ENCODE measurements at places on chromosomes 2 and 18. TPM values are rescaled to one million over a fixed set of nuclear protein-coding genes. Genes with fewer than 3 reads are reported as not detected.

DNA sequence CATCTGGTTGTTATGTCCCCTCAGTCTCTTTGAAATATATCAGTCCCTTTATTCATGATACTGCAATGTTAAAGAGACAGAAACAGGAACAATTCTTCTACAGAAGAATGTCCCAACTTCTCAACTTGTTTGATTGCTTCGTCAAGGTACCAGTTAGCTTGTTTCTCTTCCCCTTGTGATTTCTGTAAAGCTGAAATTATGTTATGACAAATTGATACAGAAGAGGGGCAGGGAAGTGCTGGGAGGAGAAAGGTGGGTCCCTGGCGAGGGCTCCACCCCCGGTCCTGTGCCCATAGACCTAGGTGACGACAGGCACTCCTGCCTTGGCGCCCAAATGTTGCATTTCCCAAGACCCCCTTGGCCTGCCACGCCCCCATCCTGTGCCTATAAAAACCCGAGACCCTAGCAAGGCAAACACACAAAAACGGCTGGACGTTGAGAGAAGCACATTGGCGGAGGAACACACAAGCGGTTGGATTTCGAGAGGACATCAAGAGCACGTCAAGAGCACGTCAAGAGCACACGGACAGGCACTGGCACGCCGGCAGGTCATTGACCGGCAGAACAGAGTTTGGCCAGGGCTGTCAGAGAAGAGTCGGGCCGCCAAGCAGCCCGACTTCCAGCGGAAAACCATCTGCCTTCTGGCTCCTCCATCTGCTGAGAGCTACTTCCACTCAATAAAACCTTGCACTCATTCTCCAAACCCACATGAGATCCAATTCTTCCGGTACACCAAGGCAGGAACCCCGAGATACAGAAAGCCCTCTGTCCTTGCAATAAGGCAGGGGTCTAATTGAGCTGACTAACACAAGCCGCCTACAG, 11.5 kb upstream of the RTN4 start:
- no peak for DNase-seq

DNA sequence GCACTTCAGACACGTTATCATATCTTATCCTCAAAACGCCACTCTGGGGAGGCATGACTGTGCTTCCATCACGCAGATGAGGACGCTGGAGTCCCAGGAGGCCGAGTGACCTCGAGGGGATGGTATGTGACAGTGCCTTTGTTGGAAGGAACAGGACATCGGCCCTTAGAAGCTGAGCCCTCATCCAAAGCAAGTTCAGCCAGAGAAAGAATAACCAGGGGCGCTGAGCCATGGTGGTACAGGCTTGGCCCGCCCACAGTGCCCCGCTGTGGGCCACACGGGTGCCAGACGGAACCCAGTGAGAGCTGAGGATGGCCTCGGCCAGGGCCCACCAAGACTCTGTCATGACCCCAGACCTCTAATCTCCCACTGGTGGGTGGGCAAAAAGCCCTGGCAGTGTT, 31.3 kb downstream of the HS1BP3 start:
- DNase-seq, result no peak

Gene NT5C1B
- total RNA-seq, result not detected

DNA sequence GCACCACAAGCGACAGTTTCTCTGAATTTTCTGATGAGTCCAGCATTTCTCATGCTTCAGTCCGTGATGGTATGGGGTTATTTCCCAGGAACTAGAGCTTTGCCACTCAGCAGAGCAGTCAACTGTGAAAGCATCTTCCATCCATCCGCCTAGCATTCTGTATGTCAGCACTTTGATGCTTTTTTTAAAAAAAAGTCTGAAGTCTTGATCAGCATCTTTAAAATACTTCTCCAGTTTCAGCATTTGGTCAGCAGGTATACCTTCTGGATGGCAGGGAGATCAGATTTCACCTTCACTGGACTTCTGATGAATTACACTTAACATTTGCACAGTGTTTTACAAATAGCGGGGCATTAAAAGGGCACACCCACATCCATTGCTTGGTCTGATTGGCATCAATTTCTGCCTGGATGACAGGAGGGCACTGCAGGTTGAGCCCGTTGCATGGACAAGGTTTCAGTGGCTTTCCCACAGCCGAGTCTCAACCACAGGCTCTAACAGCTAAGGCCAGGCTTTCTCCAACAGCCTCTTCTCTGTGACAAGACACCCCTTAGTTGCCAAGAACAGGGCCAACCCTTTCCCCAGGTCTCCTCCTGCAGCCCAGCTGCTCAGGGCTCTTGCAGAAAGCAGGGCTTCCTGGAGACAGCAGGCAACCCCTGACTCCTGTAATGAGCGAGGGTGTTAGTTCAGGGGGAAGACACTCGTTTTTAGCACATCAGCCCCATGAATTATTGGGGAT, 54.0 kb downstream of the EMILIN2 start:
- no peak for DNase-seq

DNA sequence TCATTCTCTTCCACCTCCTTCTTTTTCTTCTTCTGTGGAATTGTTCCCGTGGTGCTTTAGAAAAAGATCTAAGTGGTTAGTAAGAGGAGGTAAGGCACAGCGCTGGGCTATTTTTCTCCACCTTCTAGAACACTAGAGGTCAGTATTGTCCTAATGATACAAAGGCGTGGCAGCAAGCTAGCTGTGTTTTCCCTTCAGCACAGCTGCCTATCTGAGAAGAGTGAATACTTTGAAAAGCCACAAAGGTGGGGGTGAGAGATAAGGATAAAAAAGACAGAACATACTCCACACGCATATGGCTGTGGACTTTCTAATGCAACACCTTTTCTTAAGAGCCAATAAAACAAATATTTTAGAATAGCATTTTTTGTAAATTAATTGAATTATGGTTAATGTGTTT, 2.1 kb downstream of the CNTNAP5 start:
- peak; percentile 66 for DNase-seq

Gene IGFBP2
- 848 TPM for total RNA-seq

Gene CACNB4
- total RNA-seq, result 0.83 TPM

DNA sequence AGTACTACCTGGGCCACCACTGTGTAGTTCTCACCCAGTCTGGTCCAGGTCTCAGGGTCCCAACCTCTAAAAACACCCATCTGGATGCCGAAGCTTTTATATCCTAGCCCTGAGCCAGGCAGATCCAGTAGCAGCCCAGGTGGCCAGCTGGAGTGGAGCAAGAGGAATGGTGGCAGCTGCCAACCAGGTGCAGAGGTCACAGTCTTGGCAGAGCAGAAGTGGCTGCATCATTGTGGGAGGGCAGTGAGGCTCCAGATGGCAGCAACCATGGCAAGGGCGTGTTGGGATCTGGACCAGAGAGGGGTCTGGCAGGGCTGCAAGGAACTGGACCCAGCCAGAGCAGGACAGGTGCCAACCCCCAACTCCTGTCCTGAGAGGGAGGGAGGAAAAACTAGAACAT, 72.2 kb upstream of the AGAP1 start:
- no peak for DNase-seq

Gene PLEK
- total RNA-seq, result not detected

GRCh38 chr2:189370719-189371118, 70.6 kb upstream of the WDR75 start:
- DNase-seq, result no peak

Gene NEB
- total RNA-seq, result 0.14 TPM

DNA sequence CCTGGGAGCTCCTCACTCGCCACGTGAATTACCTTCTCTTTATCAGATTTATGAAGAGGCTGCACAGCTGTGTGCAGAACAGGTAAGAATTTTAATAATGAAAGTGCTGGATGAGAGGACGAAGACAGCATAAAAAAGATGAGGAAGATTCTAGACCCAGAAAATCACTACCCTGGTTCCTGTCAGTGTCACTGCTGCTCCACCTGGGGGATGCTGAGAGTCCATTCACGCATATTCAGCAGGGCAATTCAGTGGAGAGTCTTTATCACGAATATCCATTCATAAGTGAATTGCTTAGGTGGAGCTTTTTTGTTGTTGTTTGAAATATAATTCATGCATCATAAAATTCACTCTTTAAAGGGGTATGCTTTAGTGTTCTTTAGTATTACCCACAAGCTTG, 52.0 kb downstream of the MRPL33 start:
- no peak for DNase-seq

GRCh38 chr2:214471990-214472389, 61.1 kb downstream of the VWC2L start:
- no peak for DNase-seq

- no peak for DNase-seq
Observed at GRCh38 chr18:54228364-54228763, 3.9 kb upstream of the MBD2 start.

GRCh38 chr2:151637271-151637781, 97.0 kb downstream of the NEB start:
- DNase-seq, result no peak

GRCh38 chr18:59911600-59911999, 11.8 kb downstream of the PMAIP1 start:
- DNase-seq, result no peak

GRCh38 chr2:192947352-192947751, 752.6 kb upstream of the TMEFF2 start:
- no peak for DNase-seq

Gene C1D
- 29.6 TPM for total RNA-seq

Gene PLCL1
- 0.22 TPM for total RNA-seq

DNA sequence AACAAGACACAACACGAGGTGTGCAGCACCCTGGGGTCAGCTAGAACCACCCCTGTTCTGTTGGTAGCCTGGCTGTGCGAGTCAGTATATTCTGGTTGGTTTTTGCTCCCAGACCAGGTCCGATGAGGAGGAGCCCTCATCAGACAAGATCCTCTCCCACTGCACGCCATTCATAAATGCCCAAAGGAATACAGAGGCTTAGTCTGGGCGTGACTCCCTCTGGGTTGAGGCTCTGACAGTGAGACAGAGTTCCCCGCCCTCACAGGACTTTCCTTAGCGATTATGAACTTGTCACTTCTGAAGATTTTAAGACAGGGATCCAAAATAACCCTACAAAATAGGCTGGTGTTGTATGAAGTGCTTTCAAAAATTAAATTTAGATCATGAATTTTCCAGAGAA, 85.5 kb upstream of the MC2R start:
- DNase-seq, result no peak

DNA sequence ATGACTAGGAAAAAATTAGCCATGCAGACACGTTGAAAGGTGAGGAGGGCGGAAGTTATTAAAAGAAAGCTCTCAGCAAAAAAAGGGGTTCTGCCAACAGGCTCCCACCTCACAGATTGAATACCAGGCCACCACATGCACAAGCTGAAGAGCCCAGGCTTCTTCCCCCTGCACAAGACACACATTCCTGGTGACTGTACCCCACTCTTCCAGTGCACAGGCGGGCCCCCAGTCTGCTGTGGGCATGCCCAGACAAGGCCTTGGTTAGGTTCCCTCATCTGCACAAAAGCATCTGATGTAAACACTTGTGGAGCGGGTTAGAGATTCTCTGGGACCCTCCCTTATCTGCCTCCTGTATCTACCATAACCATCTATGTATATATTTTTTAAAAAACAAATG, 81.7 kb downstream of the AGPS start:
- no peak for DNase-seq

Measured in H7 (cell line).